Stimulated activated CD8-positive, alpha-beta memory T cell treated with anti-CD3 and anti-CD28 coated beads, Interleukin-4, amount 100 ng/mL, for 48 hours (primary cell): ENCODE measurements at places on chromosomes 3 and 15.

- no peak for DNase-seq
Measured at GRCh38 chr15:66725464-66725785, 23.4 kb downstream of the SMAD6 start.

DNA sequence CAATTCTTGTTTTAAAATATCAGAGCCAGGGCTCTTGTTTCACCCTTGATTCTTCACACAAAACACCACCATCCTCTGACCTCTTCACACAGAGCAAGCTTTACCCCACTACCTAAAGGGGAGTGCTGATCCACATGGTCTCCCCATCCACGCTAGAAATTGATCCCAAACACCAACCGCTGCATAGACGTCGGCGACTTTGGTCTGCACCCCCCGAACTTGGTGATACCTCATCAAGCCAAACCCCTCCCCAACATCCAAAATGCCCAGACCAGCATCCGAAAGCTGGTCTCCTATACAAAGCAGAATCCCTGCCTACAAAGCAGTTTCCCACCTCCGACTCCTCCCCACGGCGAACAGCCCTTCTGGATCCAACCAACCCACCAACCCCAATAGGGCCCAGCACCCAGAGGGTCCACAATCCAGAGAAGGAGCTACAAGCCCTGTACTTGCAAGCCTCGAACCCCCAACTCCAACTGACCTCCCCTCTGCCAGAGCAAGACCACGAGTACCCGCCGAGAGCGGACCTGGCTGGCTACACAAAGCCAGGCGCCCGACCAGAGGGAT lies 25.8 kb upstream of the MTHFS start:
- no peak for DNase-seq

DNA sequence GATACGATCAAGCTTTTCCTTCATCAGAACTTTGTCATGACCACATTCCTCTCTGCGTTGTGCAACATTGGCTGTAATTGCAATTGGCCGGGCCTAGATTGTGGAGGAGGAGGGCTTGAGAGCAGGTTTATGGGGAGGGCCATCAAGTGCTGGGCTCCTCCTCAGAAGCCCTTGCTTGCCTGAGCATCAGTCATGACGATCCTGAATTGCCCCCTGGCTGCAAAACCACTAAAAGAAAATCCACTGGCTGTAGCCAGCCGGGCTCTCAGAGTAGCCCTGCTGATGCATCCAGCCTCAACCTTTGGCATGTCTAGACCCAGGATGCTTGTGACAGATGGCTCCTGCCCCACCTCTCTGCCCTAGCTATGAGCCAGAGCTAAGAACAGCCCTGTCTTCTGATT lies 13.4 kb upstream of the TRH start:
- no peak for DNase-seq

DNA sequence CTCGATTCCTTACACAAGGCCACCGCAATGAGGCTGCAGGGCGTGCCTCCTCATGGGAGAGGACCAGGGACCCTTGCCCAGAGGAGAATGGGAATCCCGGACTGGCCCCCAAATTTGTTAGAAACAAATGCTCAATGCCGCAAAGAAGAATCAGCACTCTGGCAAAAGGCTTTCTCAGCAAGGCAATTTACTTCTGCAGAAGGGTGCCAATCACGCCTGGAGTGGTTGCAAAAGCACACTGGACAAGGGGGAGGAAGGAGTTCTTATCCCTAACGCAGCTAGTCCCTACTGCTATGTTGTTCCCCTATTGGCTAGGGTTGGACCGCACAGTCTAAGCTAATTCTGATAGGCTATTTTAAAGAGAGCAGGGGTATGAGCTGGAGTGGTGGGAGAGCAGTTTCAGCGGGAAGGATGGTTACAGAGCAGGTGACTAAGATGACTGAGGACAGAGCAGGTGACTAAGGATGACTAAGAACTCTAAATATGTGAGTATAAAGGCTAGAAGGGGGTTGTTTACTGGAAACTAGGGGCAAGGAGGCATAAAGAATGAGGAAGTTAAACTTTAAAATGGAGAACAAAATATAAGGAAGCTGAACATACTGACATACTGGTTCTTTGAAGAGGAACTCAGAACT lies 48.5 kb downstream of the KATNBL1 start:
- no peak for DNase-seq

DNA sequence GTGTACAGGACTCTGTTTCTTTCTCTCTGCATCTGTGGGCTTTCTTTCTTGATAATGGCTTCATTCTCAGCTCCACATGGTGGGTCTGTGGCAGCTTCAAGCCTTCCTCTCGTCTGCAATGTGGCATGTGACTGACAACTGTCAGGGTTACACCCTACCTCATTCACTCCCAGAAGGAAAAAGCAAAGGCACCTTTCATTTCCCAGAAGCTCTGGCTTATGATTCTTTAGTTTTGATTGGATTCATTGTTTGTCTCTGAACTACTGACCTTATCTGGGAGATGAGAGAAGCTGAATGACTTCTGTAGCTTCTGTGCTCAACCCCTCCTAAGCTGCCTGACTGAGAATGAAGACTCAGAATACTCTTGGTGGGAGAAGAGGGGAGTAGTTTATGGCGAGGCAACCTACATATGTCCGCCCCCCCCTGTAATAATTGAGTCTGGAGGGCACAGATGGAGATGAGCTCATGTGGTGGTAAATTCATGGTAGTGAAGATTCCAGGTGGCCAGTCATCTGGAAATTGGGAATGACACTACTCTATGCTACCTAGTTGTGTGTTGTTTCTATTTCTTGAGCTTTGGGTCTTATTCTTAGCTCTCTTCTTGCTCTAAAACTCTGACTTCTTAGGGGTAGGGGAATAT lies 38.4 kb downstream of the KCNAB1 start:
- DNase-seq: no peak

DNA sequence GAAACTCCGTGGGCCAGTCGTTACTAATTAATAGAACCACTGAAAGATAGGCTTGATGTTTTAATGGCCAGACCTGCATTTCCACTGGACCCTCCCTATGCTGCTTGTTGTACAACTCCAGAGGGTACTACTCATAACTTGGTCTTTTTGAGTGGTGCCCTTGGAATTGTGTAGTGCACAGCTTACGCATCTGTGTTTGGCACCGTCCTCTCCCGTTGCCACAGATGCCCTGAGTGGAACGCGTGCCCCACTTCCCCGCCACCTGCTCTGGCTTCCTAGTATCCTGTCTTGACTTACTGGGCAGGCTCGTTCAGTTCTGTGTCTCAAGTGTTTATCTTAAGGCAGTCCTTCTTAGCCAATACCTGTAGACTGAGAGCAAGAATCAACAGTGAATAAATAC lies 78.7 kb downstream of the USP13 start:
- DNase-seq: no peak

DNA sequence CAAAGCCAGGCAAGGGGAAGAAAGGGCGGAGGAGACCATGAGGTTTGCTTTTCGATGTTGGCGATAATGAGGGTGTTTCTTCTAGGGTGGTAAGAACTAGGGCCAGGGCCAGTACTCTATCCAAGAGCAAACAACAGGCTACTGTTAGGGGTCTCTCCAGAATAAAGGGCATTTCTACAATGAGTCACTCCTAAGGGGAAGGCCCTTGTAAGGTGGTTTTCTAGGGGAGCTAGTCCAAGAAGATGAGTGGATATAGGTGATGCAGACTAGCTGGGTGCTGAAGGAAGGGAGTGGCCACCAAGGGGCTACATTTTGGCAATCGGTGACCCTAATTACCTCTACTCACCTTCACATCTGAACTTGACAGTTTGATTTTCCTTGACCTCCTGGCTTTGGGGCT lies 148.5 kb upstream of the HACD2 start:
- DNase-seq: no peak

GRCh38 chr3:115626006-115626409 lies 2.7 kb downstream of the GAP43 start:
- DNase-seq: no peak

DNA sequence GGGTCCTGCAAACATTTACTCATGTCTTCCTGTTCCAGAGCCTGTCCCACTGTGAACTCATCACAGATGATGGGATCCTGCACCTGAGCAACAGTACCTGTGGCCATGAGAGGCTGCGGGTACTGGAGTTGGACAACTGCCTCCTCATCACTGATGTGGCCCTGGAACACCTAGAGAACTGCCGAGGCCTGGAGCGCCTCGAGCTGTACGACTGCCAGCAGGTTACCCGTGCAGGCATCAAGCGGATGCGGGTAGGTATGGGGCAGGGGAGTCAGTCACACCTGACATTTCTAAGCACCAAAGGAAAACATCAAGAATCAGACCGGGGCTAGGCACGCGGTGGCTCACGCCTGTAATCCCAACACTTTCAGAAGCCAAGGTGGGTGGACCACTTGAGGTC lies 56.3 kb downstream of the UBP1 start:
- no peak for DNase-seq

DNA sequence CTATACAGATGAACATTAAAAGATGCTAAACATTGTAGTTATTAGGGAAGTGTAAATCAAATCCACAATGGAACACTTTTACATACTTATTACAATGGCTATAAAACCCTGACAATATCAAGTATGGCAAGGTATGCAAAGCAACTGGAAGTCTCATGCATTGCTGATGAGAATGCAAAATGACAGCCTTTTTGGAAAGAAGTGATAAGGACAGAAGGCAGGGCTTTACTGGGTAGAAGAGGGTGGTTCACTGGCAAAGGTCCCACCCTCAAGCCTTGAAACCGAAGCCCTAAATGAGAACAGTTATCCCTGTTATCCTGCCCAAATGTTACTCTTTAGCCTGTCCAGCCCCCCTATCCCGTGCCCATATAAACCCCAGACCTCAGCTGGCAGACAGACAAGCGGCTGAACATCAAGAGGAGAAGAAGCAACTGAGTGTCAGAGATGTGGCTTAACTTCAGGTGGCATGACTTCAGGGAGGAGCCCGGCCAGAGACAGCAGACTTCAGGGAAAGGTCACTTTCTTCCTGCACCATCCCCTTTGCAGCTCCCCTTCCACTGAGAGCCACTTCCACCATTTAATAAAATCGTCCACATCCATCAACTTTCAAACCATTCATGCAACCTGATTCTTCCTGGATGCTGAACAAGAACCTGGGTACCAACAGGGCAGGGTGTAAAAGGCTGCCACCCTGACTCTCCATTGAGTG lies 732 bp upstream of the GCSAM start:
- DNase-seq: no peak

DNA sequence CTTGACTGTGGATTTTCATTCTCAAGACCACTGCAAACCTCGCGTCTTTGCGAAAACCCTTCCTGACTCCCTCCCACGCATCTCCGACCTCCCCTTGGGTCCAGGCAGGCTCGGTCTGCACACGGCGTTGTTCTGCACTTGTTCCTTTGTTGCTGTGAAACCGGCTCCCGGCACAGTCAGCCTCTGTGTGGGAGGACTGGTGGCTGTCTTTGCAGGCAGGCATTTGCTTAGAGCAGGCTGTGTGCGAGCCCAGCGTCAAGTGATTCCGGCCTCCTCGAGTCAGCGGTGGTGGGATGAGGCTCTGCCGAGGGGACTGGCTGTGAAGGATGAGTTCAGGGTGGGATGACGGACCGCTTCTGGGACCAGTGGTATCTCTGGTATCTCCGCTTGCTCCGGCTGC lies 102.6 kb upstream of the ROPN1 start:
- no peak for DNase-seq

GRCh38 chr3:13040361-13041074 lies 32.7 kb downstream of the IQSEC1 start:
- DNase-seq: peak; percentile 68
